Lower lobe of right lung (tissue), 2 donors: ENCODE measurements at places on chromosomes 1 and 21. TPM values are rescaled to one million over a fixed set of nuclear protein-coding genes. Genes with fewer than 3 reads are reported as not detected.

DNA sequence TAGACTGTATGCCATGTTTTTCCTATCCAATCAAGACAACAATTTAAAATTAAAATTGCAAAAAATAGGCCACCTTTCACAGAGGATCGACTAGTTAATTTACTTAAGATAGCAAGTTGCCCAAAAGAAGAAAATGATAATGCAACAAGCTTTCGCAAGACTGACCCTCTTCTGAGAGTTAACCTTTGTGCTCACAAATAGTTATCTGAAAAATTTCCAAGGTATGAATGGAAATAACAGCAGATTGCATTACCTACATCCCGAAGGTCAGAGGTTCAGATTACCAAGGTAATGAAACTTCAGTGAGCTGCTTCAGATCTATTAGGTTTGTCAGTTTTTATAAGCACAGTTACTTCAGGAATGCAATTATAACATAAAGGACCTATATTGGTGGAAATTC lies 298.0 kb downstream of the KCTD3 start:
- no peaks in the 10 kb centered on the region for H3K4me1 ChIP-seq
- DNase-seq, result no peak
- no peak overlapping the region for H3K4me3 ChIP-seq
- no peaks in the 10 kb centered on the region for H3K27me3 ChIP-seq
- H3K27ac ChIP-seq, result no peak overlapping the region

GRCh38 chr21:33537212-33537611 lies 4.7 kb downstream of the GART start:
- peaks cover 19% of the 10 kb centered on the region for H3K4me1 ChIP-seq

DNA sequence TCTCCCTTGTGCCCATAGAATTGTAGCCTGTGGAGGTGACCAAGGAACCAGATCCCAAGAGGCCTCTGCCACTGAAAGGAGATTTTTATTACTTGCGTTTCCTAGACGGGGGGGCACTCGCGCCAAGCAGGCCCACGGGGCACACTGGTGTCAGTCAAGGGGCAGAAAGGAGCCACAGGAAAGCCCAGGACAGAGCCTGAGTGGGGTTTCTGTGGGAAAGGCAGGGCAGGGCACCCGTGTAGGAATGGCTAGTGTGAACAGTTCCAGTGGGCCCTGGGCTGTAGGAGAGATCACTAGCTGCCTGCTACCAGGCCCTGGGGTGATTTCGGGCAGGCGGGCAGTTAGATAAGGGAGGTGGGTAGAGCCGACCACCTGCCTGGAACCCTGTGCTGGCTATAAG lies 70.8 kb downstream of the ADARB1 start:
- no peak for DNase-seq
- no peak overlapping the region for H3K27ac ChIP-seq
- peaks cover 25% of the 10 kb centered on the region for H3K36me3 ChIP-seq
- H3K27me3 ChIP-seq, result no peaks in the 10 kb centered on the region
- no peaks in the 10 kb centered on the region for H3K4me1 ChIP-seq
- no peak overlapping the region for H3K4me3 ChIP-seq

DNA sequence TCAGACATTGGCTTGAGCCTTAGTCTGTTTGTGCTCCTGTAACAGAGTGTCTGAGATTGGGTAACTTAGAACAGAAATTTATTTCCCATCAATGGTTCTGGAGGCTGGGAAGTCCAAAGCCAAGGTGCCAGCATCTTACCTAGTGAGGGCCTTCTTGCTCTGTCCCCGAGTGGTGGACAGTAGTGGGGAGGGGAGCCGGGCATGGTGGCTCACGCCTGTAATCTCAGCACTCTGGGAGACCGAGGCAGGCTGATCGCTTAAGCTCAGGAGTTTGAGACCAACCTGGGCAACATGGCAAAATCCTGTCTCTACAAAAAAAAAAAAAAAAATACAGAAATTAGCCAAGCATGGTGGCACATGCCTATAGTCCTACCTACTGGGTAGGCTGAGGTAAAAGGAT lies 336.5 kb upstream of the VAMP3 start:
- H3K27me3 ChIP-seq, result peaks cover 4% of the 10 kb centered on the region
- H3K4me1 ChIP-seq, result no peaks in the 10 kb centered on the region
- H3K27ac ChIP-seq, result no peak overlapping the region
- no peak overlapping the region for H3K4me3 ChIP-seq

GRCh38 chr1:58648842-58649241 lies 51.0 kb downstream of the MYSM1 start:
- H3K36me3 ChIP-seq, result peaks cover 7% of the 10 kb centered on the region
- no peak overlapping the region for H3K4me3 ChIP-seq
- no peak for DNase-seq
- no peaks in the 10 kb centered on the region for H3K27me3 ChIP-seq

DNA sequence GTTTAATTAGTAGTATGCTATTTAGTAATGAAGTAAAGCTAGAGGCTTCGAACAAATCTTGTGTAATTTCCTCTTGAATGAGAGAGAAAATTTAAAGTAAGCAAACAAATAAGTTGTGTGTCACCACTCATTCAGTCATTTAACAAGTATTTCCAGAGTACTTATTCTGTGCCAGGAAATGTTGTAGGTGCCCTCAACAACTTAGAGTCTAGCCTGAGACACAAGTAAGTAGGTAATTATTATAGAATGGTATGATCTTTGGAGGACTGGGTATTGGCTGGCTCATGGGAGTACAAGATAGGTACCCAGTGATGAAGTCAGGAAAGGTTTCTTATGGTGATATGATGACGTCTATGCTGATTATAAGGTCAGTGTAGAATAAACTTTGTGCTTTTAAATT lies 17.4 kb upstream of the METTL18 start:
- no peaks in the 10 kb centered on the region for H3K4me1 ChIP-seq
- DNase-seq, result no peak
- H3K27ac ChIP-seq, result no peak overlapping the region
- no peaks in the 10 kb centered on the region for H3K27me3 ChIP-seq

DNA sequence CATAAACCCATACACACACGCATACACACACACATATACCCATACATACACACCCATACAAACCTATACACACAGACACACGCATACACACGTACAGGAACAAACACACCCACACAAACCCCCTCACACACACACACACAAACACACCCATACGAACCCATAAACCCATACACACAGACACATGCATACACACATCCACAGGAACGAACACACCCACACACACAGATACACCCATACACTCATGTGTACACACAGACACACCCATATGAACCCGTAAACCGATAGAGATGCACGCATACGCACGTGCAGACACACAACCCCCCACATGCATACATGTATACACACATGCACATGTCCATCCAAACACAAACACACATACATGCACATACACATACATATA lies 9.5 kb downstream of the WNT9A start:
- H3K4me1 ChIP-seq, result no peaks in the 10 kb centered on the region
- no peaks in the 10 kb centered on the region for H3K27me3 ChIP-seq
- H3K36me3 ChIP-seq, result no peaks in the 10 kb centered on the region
- H3K4me3 ChIP-seq, result no peak overlapping the region
- H3K27ac ChIP-seq, result no peak overlapping the region
- no peak for DNase-seq

GRCh38 chr1:54861070-54861761 lies 25.8 kb downstream of the DHCR24 start:
- peaks cover 13% of the 10 kb centered on the region for H3K4me1 ChIP-seq

GRCh38 chr21:42364304-42364865 lies 1.9 kb downstream of the TFF1 start:
- no peaks in the 10 kb centered on the region for H3K36me3 ChIP-seq
- H3K27ac ChIP-seq, result no peak overlapping the region
- H3K4me3 ChIP-seq, result no peak overlapping the region

DNA sequence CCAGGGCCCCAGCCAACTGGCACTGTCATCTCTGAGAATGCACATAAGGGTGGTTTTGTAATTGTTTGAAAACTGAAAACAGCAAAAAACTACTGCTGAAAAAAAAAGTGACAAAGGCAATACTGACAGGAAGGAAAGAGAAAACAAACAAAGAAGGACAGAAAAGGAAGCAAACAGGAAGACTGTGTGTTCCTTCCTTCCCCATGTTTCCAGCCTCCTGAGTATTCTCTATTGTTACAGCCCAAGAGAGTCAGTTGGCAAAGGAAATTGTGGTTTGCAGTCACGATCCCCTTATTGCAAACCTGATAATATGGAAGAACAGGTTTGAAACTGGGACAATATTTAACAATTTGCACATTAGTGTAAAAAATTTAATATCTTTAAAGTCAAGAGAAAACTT lies 1177.6 kb downstream of the PLA2G4A start:
- H3K4me3 ChIP-seq, result no peak overlapping the region
- H3K36me3 ChIP-seq, result no peaks in the 10 kb centered on the region
- H3K27ac ChIP-seq, result no peak overlapping the region
- H3K27me3 ChIP-seq, result no peaks in the 10 kb centered on the region
- H3K4me1 ChIP-seq, result no peaks in the 10 kb centered on the region
- DNase-seq, result no peak

GRCh38 chr21:37658817-37659458 lies 257.3 kb downstream of the KCNJ6 start:
- peak overlapping the region; percentile 67 for H3K27ac ChIP-seq
- peaks cover 30% of the 10 kb centered on the region for H3K4me1 ChIP-seq
- no peak overlapping the region for H3K4me3 ChIP-seq
- no peak for DNase-seq
- no peaks in the 10 kb centered on the region for H3K27me3 ChIP-seq
- no peaks in the 10 kb centered on the region for H3K36me3 ChIP-seq

DNA sequence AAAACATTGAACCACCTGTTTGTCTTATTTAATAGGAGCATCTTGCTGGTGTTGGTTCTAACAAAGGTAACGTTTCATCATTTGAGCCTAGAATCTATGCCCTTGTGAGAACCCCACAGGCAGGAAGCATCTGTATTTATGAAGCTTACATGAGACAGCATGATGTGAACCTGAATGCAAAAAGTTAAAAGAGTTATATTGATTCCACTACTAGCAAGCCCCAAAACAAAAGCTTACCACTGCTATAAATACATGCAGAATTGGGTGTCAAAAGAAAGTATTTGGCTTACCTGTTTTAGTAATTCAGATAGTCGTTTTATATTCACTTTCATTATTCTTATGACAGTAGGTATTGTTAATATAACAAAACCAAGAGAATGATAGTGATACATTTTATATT lies 301.2 kb upstream of the ADGRL2 start:
- H3K4me1 ChIP-seq, result no peaks in the 10 kb centered on the region
- H3K27ac ChIP-seq, result no peak overlapping the region
- no peak overlapping the region for H3K4me3 ChIP-seq
- H3K27me3 ChIP-seq, result no peaks in the 10 kb centered on the region

DNA sequence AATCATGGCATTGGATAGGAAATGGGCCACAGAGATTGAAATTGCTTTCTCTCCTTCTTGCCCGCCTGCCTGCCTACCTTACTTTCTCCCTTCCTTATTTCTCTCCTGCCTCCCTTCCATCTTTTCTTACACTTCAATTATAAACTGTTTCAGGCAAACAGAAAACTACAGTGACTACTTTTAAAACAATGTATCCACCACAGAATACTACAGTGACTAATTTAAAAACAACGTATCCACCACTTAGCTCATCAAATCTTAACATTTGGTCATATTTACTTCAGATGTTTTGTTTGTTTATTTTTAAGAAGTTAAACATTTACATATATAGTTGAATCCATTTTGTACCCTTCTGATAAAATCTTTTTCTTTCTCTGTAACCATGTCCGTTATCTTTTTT lies 54.4 kb downstream of the SNRPE start:
- DNase-seq, result no peak
- H3K4me3 ChIP-seq, result no peak overlapping the region
- no peaks in the 10 kb centered on the region for H3K4me1 ChIP-seq
- no peak overlapping the region for H3K27ac ChIP-seq
- no peaks in the 10 kb centered on the region for H3K36me3 ChIP-seq

- no peaks in the 10 kb centered on the region for H3K27me3 ChIP-seq
- no peak within 1 kb of the TSS for H3K4me3 ChIP-seq
- H3K4me1 ChIP-seq, result no peaks in the 10 kb centered on the region
- no peak for DNase-seq
These were observed at the start of gene KRTAP21-3 for GRCh38 chr21:30718239-30718909. Gene KRTAP21-3 (minus strand): TSS chr21:30718777. CDS start chr21:30718759, 18 bp downstream.

DNA sequence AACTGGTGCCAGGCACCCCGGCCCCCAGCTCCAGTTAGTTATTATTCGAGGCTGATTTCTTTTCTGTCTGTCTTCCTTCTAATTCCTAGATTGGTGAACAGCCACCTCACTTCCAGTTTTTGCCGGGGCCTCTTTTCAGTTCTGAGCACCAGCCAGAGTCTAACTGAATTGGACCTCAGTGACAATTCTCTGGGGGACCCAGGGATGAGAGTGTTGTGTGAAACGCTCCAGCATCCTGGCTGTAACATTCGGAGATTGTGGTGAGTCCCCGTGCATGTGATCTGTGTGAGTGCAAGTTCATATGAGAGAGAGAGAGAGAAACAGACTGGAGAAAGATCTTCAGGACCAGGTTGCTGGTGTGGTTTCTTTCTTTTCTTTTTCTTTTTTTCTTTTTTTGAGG lies 13.5 kb downstream of the NLRP3 start:
- no peak overlapping the region for H3K4me3 ChIP-seq
- no peaks in the 10 kb centered on the region for H3K4me1 ChIP-seq
- no peak overlapping the region for H3K27ac ChIP-seq
- H3K27me3 ChIP-seq, result no peaks in the 10 kb centered on the region
- H3K36me3 ChIP-seq, result peaks cover 2% of the 10 kb centered on the region

DNA sequence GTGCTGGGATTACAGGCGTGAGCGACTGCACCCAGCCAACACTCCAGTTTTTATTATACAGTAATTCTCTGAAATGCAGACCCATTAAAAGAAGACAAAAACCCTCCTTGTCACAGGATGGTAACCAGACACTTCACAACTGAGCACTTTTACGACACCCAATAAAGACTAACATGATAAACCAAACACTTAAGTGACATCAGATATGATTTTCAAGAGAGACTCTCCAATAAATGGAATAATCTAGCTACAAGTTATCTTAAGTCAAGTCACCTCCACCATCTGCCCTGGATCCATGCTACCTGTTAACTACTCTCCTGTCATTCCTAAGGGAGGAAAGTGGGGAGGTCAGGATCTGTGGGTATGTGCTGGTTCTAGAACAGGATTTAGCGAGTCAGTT lies 5.6 kb downstream of the GNG12 start:
- no peak overlapping the region for H3K27ac ChIP-seq
- no peak overlapping the region for H3K4me3 ChIP-seq
- no peaks in the 10 kb centered on the region for H3K36me3 ChIP-seq
- DNase-seq, result no peak

DNA sequence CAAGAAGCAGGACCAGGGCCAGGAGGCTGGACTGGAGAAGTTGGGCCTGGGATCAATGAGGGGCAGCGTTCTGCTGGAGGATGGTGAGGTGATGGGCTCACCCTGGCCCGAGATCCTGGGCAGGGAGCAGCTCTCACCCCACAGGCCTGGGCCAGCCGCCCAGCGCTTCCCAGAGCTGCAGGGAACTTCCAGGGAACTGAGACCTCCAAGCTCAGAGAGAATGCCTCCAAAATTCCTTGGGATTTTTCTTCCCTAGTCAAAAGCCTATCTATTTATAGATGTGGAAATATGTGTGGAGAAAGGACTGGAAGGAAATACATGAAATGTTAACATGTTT lies 121.2 kb downstream of the SPSB1 start:
- peak overlapping the region; percentile 79 for H3K27ac ChIP-seq
- peaks cover 30% of the 10 kb centered on the region for H3K4me1 ChIP-seq
- H3K36me3 ChIP-seq, result no peaks in the 10 kb centered on the region
- no peaks in the 10 kb centered on the region for H3K27me3 ChIP-seq

Gene PTGFR
- 4.5 TPM for total RNA-seq

Gene JAM2
- total RNA-seq, result 36.2 TPM

Gene DMBX1
- total RNA-seq, result not detected

Gene SYNC
- total RNA-seq, result 14.5 TPM

Gene ST6GALNAC3
- 8.8 TPM for total RNA-seq

Gene TMOD4
- total RNA-seq, result 2.1 TPM

Gene TRIM46
- total RNA-seq, result 0.35 TPM

Gene PFDN2
- total RNA-seq, result 46.2 TPM

Gene CADM3
- total RNA-seq, result 8.8 TPM

Gene RPE65
- not detected for total RNA-seq

Gene SPRR1B
- total RNA-seq, result not detected

Gene IGSF3
- total RNA-seq, result 15.8 TPM

Gene CRP
- not detected for total RNA-seq
